ENCODE measurements at places on chromosomes 2 and 18.

DNA sequence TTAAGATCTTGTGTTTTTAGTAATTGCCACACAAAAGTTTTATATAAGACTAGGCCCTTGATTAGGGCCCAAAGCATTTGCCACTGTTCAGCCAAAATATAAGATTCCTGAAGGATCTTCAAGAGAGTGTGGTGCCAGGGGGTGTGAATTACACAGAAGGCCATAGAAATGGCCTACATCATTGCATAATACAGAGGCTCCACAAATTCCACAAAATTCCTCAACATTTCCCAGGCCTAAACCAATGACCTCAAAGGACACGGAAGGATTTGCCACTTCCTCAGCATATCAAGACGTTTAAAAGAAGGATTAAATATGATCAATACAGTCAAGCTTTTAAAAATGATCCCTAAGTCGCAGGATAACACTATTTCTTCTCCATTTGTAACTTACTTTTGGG, 24.1 kb downstream of the COL6A3 start:
- no peak for DNase-seq

- DNase-seq = peak; percentile 14
Measured at GRCh38 chr2:48253301-48253700, 276.7 kb upstream of the STON1 start.

DNA sequence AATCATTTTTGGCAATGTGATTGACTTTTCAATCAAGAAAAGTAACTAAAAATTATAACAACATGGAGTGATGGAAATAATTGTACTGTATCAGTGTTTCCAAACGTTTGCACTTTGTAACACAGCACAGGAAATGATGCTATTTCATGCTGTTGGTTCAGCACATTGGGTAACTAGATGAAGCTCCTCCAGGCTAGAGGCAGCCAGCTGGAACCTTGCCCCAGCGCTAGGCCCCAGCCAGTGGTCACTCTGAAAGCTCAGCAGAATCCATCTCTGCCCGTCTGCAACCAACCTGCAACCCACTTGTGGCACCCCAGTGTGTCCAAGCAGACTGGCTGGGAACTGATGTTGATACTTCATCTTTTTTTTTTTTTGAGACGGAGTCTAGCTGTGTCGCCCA, 15.3 kb downstream of the UNC50 start:
- DNase-seq = peak; percentile 60

DNA sequence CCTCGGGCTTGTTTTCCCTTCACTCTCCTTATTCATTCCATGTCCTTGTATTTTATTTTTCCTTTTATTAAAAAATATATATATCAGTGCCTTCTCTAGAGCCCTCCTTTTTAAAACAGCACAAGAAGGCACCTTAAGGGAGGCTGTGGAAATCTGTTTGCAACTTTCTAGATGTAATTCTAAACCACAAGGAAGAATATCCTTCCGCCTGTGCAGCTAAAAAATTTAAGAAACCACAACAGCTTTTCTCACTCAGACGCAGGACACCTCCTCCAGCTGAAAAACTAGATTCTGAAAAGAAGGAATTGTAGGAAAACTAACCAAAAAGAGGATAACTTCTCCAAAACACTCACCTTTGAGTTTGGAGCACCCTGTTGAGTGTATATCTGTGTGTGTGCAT, 142.2 kb downstream of the BCL11A start:
- DNase-seq = no peak

DNA sequence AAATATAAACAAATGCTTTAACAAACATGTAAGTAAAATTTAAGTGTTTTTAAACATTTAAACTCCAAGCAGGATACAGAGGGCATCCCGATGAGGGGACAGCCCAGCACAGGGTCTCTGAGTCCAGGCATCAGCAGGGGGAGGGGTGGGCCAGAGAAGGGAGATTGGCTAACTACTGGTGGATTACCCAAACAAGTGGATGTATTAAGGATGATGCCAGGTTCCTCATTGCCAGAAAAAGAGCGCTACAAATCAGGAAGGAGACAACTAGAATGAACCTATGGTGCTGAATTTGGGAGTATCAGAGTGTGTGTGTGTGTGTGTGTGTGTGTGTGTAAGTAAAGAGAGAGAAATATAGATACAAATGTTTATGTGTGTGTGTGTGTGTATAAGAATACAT, 162.0 kb upstream of the RMP24 start:
- peak; percentile 31 for DNase-seq

GRCh38 chr2:105238664-105239240, 2.8 kb upstream of the GPR45 start:
- no peak for DNase-seq

DNA sequence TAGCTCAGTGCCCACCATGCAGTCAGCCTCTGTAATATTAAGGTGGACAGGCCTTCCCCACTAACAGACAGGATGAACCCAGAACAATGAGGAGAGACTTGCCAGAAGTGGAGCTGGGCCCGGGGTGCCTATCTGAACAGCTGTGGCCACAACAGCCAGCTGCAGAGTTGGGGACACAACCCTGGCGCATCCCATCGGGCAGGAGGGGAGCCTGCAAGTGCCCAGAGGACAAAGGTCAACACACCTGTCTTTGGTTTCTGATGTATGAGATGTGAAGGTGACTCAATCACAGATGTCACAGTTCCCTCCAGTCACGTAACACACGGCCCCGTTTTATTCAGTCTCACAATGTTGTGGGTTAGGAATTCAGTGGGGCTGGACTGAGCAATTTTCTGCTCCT, 48.2 kb upstream of the TAF1B start:
- DNase-seq = no peak

DNA sequence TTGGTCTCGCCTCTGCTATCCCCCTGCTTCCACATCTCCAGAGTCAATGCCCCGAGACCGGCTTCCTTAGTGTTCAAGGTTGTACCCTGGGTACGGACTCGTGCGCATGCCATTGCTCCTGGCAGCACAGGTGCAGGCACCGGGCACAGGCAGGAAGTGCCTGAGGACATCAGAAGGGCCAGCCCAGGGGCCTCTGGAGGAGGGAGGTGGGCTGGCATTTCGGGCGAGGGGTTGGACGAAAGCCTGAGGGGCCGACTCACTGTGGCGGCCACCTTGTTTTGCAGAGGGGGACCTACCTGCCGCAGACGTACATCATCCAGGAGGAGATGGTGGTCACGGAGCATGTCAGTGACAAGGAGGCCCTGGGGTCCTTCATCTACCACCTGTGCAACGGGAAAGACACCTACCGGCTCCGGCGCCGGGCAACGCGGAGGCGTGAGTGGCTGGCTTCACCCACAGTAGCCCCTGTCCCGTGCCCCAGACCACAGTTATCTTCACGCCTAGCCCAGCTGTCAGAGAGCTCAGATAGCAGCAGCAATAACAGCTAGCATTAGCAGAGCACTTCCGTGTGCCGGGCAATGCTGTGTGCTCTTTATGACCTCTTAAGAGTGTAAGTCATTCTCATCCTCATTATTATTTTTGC, 12.5 kb downstream of the ITM2C start:
- no peak for DNase-seq

DNA sequence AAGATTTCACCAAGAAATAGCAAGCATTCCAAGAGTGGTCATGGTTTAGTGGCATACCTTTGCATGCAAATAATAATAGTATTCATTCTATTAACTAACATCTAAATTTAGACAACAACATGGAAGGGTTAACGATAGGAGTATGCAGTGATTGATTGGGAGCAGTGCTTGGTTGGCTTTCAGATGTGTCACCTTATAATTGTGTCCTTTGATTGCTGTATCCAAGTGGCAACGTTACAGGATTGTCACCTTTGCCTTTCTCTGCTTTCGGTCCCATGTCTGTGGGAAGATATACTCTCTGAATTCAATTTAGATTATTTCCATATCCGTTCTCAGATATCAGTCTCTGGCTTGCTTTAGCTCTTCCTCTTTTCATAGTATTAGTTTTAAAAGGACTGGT, 152.8 kb upstream of the MAP3K20 start:
- DNase-seq = no peak

GRCh38 chr18:68438983-68439382, 275.9 kb downstream of the TMX3 start:
- no peak for DNase-seq

DNA sequence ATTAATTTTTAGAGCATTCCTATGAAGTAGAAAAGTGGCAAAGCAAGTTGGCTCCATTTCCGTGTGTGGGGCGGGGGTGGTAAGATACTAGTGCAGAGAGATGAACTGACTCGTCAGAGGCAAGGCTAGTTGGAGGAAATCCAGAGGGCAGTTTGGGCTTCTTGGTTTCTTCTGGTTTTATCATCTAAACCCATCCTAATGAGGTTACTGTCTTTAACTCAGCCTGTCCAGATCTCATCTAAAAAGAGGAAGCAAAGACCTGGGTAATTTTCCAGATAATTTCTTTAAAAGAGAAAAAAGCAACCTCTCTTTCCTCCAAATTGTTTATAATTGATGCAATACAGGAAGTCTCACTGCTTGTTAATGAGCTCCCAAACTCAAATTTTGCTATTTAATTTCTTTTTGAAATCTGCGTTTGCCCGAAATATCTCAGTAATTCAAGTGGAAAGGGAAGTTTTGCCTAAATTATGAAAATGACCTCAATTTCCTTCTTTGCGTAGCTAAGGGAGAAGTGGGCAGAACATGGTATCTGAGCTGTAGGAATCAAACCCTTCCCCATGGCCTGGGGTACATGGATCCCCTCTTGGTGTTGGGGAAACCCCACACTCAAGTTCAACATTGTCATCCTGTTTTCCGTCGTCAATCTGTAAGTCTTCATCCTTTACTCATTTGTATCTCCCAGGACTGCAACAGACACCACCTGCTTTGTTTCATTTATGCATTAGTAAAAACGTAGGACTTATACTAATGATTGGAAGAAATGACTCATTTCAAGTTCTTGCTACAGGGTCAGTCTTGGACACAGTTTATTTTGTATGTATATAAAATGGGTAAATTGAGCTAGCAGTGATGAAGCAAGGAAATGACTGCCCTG, 89.1 kb upstream of the KLF7 start:
- DNase-seq = peak; percentile 79

DNA sequence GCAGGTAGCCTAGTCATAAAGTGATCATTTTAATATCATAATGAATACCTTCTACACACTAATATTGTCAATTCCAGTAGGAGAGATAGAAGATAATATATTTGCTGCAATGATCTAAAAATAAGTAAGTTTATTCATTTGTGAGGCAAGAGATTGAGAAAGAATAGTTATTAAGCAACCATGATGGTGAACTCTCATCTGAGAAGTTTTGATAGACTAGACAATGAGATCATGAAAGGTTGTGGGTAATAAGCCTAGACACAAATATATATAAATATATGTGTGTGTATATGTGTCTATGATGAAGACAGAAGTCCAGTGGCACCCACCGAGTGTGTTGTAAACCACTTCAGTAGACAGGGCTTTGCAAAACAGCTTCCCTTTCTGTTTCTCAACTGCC, 181.0 kb upstream of the CHST9 start:
- no peak for DNase-seq

Measured in AML-193 (cell line).